ENCODE measurements at places on chromosomes 16 and 17.

GRCh38 chr17:57276621-57277020 lies 20.3 kb downstream of the MSI2 start:
- DNase-seq: no peak

GRCh38 chr16:22879466-22879865 lies 65.5 kb downstream of the HS3ST2 start:
- DNase-seq: no peak

DNA sequence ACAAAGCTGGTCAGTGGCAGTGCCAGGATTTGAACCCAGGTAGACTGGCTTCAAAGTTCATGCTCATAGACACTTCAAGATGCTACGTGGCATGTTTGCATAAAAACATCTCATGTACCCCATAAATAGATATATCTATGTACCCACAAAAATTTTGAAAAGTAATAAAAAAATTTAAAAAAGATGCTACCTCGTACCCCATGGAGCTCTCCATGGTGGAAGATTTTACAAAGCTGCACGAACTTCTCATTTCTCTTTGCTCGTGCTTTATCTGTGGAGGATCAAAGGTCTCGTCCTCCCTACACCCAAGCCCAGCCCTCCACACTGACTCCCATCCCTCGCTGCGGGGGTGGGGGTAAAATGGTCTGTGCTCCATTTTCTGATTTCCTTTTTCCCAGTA lies 135.5 kb downstream of the HAPSTR1 start:
- no peak for DNase-seq

DNA sequence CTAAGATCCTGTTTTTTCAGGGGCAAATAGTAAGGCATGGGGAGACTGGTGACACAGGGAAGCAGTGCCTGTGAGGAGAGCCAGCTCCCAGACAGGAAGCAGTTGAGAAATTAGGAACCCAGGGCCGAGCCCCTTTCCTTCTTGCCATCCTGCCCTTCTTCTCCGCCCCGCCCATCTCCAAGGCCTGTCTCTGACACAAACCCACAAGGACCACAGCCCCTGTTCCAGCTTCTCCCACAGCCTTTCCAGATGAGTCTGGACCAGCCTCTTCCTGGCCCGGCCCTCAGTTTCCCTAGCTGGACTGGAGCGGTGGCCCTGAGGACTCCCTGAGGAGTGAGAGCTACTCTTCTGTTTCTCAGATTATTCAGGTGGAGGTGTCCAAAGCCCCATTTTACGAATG lies 9.9 kb downstream of the CCDC102A start:
- no peak for DNase-seq

DNA sequence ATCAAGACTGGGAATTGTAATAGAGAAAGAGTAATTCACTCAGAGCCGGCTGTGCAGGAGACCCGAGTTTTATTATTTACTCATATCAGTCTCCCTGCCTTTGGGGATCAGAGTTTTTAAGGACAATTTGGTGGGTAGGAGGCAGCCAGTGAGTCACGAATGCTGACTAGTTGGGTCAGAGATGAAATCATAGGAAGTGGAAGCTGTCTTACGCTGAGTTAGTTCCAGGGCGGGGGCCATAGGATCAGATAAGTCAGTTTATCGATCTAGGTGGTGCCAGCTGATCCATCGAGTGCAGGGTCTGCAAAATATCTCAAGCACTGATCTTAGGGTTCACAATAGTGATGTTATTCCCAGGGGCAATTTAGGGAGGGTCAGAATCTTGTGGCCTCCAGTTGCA lies 20.2 kb upstream of the GUCY2D start:
- no peak for DNase-seq

GRCh38 chr16:980595-980854 lies 1.0 kb upstream of the SOX8 start:
- no peak for DNase-seq

GRCh38 chr17:27898096-27898495 lies 4.9 kb upstream of the LYRM9 start:
- DNase-seq: no peak

GRCh38 chr16:85615852-85616606 lies 2.9 kb downstream of the GSE1 start:
- DNase-seq: no peak

GRCh38 chr17:63762161-63763078 lies 11.0 kb downstream of the CCDC47 start:
- DNase-seq: no peak

- DNase-seq: no peak
Observed at GRCh38 chr17:27980043-27980442, 62.4 kb upstream of the NLK start.

- DNase-seq: no peak
Observed at GRCh38 chr17:16909472-16910246, 62.3 kb downstream of the TNFRSF13B start.

- no peak for DNase-seq
Observed at GRCh38 chr16:86364653-86365380, 145.5 kb upstream of the FOXF1 start.

DNA sequence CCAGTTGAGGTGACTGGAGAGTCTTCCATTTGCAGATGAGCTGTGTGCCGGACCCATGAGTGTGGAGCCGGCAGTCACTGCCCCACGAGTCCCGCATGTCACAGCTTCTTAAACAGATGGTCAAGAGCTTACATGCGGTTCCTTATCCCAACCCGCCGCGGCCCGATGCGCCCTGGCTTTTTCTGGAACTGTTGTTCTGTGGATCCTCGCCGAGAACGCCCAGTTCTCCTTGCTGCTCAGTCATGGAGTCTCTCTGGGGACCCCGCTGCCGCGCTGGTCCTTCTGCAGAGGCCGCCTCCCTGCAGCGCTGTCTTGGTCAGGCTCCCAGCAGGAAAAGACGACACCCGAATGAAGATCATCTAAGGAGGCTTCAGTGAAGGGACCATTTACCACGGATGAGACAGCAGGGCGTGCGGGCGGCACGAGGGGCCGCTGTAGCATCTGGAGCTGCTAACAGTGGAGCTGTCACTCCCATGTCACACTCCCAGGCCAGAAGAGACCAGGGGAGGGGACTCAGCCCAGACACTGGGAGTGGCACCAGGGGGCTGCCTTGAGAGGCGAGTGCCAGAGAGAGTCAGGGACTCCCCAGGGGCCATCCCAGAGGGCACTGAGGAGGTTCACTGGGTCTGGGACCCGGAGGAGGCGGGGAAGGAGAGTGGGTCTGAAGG lies 10.8 kb upstream of the LGALS3BP start:
- no peak for DNase-seq

GRCh38 chr16:14372471-14372870 lies 257.6 kb downstream of the PARN start:
- peak; percentile 33 for DNase-seq

GRCh38 chr17:61410141-61411010 lies 10.7 kb downstream of the TBX2 start:
- no peak for DNase-seq

DNA sequence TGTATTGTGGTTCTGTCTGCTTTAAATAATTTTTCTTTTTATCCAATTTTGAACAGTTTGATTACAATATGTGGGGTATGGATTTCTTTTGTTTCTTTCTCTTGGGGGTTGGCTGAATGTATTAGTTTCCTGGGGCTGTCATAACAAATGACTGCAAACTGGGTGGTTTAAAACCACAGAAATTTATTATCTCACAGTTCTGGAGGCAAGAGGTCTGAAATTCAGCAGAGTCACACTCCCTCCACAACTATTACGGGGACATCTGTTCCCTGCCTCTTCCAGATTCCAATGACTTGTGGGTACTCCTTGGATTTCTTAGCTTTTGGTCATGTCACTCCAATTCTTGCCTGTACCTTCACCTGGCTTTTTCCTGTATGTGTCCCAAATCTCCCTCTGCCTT lies 23.7 kb downstream of the COX11 start:
- no peak for DNase-seq

DNA sequence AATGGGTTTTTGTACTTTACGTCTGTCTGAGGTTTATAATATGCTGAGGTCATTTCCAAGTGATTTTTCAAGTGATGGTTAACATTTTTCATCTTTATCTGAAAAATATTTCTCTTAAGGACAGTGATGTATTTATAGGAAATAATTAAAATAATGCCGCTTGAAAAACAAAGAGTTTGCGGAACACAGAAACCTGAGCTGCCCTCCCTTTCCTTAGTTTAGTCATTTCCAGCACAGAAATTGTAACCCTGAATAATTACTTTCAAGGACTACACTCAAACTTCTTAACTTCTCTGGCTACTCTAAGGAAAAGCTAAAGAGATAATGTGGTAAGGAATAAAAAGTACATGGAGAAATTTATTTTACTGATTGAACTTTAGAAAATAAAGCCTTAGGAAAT lies 54.6 kb downstream of the MRTFB start:
- no peak for DNase-seq

DNA sequence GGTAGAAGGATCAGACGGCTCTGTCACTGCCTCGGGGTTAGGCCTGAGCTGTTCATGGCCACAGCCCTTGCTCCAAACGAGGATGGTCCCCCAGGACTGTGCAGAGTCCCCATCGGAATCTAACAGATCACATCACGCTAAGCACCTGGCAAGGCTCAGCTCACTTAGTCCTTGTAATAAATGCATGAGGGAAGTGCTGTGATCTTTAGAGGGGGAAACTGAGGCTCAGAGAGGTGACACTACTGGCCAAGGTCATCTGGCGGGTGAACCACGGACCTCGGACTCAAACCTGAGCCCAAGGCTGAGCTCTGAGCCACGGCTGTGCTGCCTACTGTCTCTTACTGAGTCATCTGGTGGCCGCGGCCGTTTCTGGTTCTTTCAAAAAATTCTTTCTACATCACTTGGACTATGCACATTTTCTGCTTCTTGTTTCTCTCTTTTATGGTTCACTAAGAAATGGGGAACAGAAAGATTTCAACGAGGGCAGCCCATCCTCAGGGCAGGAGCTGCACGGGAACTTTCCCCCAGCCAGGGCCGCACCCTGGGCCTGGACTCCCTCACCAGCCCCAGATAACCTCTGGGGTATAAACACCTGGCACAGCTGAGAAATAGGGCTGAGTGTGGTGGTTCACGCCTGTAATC lies 55.6 kb downstream of the COTL1 start:
- DNase-seq: no peak

DNA sequence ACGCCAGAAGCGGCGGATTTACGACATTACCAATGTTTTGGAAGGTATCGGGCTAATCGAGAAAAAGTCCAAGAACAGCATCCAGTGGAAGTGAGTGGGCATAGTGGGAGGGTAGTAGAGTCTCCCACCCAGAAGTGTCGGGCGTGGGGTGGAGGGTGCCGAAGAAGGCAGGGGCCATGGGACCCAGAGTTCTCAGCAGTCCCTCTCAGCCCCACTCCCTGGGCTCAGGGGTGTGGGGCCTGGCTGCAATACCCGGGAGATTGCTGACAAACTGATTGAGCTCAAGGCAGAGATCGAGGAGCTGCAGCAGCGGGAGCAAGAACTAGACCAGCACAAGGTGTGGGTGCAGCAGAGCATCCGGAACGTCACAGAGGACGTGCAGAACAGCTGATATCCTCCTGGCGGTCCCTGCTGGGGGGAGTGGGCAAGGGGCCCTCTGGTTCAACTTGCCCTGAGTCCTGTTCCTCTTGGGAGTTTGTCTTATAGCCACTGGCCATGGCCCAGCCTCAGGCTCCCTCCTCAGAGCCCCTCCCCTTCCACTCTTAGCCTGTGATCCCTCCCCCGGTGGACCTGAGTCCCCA lies 916 bp downstream of the E2F4 start:
- DNase-seq: no peak

DNA sequence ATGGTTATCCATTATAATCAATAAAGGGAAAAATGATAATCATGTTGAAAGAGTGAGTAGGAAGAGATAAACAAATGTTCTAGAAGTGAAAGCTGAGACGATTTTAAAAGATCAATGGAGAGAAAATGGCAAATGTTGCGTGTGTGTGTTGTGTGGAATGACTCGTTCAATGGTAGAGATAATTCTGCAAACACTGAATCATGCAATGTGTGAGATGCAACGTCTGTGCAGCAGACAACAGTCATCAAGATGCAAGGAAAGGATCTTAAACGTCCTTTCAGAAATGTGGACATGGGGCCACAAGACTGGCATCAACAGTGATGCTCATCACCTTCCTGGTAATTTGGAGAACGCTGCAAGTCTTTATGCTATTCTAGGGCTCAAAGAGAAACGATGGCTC lies 124.4 kb downstream of the CDYL2 start:
- DNase-seq: no peak

DNA sequence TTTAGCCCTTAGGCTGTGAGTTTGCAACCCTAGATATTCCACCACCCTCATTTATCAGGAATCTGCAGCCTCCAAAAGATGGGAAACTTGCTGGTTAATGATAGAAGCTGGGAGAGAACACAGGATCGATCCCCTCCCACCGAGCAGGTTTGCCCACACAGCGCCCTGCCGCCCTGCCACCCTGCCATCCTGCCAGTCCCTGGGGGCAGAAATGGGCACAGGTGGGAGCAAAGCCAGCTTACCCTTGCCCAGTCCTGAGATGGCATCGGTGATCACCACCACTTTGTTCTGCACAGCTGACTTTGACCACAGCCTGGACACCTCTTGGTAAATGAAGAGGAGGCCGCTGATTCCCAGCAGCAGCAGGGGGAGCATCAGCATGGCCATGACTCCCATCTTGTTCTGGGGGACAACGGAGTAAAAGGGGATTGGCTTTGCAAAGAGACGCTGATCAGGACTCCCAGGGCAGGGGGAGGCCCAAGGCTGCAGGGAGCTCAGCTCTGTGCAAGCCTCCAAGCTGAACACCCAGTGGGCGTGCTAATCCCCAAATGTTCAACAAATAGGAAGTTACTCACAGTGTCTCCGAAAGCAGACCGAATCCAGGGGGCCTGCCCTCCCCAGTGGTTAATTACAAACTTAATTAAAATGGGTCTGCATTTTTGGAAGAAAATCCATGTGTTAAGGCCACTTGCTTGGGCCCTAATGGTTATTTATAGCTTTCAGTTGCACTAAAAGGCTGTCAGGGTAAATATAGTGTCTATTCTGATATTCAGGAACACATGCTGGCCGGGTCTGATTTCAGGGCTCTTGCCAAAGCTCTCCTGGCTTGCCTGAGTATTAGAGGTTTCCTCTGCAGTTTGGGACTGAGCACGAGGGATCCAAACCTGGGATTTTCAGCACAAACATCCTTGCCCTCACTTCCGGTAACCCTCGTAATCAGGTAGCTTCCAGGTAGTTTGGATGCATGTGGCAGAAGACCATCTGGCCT lies at the start of gene DHRS7C:
Gene DHRS7C (minus strand): TSS at position 704 of the 988 bp plus-strand sequence. CDS start 308 bp downstream, at position 396.
- DNase-seq: no peak

DNA sequence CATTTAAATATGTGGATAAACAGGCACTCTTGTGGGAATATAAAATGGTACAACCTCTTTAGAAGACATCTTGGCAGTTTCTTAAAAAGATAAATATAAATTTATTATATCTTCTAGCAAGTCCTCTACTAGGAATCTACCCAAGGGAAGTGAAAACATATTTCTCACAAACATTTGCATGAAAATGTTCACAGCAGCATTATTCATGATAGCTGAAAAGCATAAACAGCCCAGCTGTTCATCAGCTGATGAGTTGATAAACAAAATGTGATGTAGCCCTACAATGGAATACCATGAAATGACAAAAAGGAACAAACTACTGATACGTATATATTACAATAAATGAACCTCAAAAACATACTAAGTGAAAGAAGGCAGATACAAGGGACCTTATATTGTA lies 12.0 kb downstream of the DGKE start:
- DNase-seq: no peak

GRCh38 chr17:50026046-50026675 lies 29.7 kb upstream of the ITGA3 start:
- no peak for DNase-seq
